ENCODE measurements at places on chromosomes 3 and 15. TPM values are rescaled to one million over a fixed set of nuclear protein-coding genes. Genes with fewer than 3 reads are reported as not detected.

Gene LMLN
- total RNA-seq, result 2.9 TPM

Gene MST1R
- total RNA-seq, result 1.7 TPM

Gene LRRK1
- 2.6 TPM for total RNA-seq

GRCh38 chr3:119230071-119230470 lies 10.6 kb downstream of the B4GALT4 start:
- H3K4me3 ChIP-seq, result no peak overlapping the region
- H3K27me3 ChIP-seq, result no peaks in the 10 kb centered on the region
- no peaks in the 10 kb centered on the region for H3K36me3 ChIP-seq
- no peak overlapping the region for H3K27ac ChIP-seq
- H3K4me1 ChIP-seq, result no peaks in the 10 kb centered on the region
- no peak for DNase-seq

- no peak for DNase-seq
- peaks cover 9% of the 10 kb centered on the region for H3K36me3 ChIP-seq
- H3K27me3 ChIP-seq, result no peaks in the 10 kb centered on the region
- H3K4me1 ChIP-seq, result no peaks in the 10 kb centered on the region
- H3K27ac ChIP-seq, result no peak overlapping the region
- no peak overlapping the region for H3K4me3 ChIP-seq
These were observed 37.5 kb downstream of the TSPAN3 start for GRCh38 chr15:77033417-77033728.

DNA sequence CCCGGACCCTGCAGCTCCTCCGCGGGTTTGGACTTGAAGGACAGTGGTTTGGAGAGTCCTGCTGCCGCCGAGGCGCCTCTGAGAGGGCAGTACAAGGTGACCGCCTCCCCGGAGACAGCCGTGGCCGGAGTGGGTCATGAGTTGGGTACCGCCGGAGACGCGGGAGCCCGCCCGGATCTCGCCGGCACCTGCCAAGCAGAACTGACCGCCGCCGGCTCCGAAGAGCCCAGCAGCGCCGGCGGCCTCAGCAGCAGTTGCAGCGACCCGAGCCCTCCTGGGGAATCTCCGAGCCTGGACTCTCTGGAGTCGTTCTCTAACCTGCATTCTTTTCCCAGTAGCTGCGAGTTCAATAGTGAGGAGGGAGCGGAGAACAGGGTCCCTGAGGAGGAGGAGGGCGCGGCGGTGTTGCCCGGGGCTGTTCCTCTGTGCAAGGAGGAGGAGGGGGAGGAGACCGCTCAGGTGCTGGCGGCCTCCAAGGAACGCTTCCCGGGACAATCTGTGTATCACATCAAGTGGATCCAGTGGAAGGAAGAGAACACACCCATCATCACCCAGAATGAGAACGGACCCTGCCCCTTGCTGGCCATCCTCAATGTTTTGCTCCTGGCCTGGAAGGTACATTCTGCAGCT lies 634 bp downstream of the MINDY2 start:
- H3K4me3 ChIP-seq, result peak overlapping the region; percentile 97
- no peaks in the 10 kb centered on the region for H3K36me3 ChIP-seq
- peaks cover 34% of the 10 kb centered on the region for H3K4me1 ChIP-seq
- no peaks in the 10 kb centered on the region for H3K27me3 ChIP-seq

DNA sequence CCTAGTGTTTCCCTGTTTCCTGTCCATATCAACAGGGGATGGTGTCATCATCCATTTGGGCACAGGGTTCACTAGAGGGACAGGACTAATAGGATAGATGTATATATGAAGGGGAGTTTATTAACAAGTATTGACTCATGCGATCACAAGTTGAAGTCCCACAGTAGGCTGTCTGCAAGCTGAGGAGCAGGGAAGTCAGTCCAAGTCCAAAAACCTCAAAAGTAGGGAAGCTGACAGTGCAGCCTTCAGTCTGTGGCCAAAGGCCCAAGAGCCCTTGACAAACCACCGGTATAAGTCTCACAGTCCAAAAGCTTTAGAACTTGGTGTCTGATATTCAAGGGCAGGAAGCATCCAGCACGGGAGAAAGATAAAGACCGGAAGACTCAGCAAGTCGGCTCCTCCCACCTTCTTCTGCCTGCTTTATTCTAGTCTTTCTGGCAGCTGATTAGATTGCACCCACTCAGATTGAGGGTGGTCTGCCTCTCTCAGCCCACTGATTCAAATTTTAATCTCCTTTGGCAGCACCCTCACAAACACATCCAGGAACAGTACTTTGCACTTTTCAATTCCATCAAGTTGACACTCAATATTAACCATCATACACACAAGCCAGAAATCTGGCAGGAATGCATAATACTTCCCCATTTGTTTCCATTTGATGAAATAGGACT lies 43.4 kb downstream of the CD200 start:
- no peaks in the 10 kb centered on the region for H3K27me3 ChIP-seq
- H3K4me3 ChIP-seq, result no peak overlapping the region
- no peaks in the 10 kb centered on the region for H3K36me3 ChIP-seq

Measured in psoas muscle (tissue), 8 donors.